ENCODE measurements at places on chromosomes 7 and 10. TPM values are rescaled to one million over a fixed set of nuclear protein-coding genes. Genes with fewer than 3 reads are reported as not detected.

DNA sequence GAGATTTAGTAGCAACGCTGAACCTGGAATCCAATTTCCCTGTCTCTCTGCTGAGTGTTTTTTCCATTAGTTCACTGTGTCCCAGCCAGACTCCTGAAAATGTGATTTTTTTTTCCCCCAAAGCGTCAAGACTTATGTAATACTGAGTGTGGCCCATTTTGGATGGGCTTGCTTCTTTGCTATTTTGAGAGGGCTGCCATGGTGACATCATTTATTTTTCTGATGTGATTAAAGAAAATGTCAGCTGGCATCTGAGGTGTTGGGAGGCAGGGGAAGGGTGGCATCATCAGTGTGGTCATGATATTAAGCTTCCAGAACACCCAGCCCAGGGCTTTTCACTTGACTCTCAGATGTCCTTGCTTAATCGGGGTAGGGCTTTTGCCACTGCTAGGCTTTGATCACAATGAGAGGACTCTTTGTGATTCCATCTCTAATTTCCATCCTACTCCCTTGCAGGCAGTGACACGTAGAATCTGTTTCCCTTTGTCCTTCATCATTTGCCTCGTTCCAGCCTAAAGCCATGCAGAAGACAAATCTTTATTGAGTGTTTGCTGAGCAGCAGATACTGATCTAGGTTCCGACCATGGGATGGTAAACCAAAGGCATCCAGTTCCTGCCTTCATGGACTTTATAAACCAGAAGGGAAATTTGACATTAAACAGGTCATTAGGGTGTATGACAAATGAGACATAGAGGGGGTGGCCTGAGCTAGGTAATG lies 7.4 kb downstream of the ZNF365 start:
- no peak for DNase-seq

DNA sequence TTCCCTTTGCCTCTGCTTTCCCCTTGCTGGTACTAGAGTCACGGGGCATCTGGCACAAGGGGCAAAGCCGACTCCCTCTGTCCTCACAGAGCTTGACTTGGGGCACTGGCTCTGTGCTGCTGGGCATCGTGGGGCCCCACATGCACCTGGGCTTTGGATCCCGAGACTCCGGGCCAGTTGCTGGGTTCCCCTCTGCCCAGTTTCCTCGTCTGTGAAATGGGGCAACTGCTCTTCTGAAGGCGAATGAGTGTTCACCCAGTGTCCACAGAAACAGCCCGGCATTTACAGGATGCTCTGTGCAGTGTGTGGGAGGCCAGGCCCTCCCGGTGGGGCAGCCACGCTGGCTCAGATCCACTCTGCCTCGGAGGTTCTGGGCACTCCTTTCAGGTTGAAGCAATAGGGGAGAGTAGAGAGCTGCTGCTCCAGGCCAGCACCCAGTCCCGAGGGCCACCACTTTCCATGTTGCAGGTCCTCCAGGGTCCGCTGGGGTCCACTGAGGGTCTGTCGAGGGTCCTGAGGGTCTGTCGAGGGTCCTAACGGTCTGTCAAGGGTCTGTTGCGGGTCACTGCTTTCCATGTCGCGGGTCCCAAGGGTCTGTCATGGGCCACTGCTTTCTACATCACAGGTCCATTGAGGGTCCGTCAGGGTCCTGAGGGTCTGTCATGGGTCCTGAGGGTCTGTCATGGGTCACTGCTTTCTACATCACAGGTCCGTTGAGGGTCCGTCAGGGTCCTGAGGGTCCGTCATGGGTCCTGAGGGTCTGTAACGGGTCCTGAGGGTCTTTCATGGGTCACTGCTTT lies 103.6 kb downstream of the VIPR2 start:
- DNase-seq: no peak

DNA sequence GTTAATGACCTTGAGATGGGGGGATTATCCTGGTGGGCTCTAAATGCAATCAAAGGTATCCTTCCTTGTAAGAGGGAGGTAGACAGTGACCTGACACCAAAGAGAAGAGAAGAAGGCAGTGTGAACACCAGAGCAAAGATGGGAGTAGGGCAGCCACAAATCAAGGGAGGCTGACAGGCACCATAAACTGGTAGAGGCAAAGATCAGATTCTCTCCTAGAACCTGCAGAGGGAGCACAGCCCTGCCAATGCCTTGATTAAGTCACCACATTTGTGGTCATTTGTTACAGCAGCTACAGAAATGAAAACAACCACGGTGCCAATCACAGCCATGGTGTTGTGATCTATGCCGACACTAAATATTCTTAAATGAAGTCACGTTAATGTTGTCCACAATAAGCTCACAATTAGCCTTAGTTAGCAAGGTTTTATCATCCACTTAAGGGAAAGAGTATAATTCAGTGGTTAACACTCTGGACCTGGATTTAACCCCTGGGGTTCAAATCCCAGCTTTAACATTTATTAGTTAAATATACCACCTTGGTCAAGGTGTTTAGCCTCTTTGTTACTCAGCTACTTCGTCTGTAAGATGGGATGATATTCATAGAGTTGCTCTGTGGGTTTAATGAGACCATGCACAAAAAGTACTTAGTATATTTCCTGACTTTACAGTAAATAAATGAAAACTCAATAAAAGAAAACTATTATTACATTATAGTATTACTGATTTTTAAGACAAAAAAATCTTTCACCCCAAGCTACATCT lies 70.8 kb downstream of the SGMS1 start:
- DNase-seq: no peak

Gene FAM180A
- total RNA-seq: not detected

Gene VENTX
- not detected for total RNA-seq

Gene CEP55
- 198 TPM for total RNA-seq

DNA sequence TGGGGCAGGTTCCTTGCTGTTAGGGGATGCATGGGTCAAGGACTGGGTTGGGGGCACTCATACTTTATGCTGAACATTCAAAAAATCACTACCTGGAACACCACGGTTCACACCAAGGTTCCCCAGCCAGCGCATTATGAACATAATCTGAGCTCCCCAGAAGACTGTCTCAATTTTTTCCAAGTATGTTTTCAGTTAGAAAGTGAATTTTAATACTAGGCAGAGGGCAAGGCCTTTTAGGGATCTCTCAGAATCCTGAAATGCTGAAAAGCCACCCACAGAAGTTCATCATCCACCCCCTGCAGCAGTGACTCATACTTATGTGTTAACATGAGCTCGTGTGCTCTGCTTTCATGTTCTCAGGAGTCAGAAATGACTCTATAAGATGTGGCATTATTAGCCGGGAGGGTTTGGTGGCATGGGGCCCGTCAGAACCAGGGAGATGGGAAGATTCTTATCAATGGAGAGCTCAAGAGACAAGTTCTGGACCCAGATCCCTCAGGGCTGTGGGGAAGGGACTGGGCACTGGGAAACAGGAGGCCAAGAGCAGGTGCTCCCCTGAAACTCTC lies 185.2 kb upstream of the ITGB1 start:
- peak; percentile 62 for DNase-seq

DNA sequence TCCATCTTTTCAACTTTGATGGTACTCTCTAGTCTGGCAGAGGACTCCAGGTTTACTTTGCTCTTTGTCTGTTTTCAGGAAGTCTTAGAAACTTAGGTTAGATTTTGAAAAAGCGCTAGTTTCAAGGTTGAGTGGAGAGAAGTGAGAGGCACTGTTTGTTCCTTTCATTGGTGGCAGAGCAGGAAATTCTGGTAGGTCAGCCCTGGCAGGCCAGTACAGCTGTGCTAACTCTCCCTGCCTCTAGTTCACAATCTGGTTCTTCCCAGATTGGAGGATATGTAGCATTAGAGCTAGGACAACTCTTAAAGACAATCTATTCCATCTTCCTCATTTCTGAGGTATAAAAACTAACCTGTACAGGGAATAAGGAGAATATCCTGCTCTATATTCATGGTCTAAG lies 160.9 kb upstream of the FZD1 start:
- no peak for DNase-seq

DNA sequence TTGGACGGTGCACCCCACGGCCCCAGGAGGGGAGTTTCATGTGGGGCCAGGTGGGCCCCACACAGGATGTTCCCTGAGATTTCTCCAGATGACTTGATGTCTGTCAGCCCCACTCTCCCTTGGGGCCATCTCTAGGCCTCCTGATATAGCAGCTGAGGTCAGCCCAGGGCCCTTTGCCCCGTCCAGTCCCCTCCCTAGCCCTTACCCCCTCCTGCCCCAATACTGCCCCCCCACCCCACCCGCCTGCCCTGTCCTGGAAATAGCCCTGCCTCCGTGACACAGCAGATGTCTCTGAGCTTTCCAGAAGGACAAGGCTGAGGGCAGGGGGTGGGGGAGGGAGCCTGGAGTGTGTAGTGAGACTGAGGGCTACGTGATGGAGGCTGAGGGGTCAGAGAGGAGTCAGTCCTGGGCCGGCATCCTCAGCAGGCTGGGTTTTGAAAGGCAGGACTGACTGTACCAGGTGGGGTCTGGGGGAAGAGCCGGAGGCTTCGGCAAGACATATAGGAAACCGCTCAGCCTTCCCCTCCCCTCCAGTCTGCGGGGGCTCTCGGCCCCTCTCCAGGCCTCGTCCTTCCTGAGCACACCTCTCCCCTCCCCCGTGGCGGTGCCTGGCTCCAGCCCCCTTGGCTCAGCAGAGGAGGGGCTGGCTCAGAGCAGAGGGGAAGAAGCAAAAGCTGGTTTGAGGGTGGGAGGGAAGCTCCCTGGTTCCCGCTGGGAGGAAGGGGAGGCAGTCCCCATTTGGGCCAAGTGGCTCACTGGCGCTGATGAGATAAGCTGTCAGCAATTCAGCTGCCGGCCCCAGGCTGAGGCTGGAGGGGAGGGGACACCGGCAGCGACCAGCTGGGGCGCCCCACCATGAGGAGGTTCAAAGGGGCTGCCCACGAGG lies 2.0 kb downstream of the FLNC start:
- no peak for DNase-seq

Gene NUTM2B
- total RNA-seq: 0.03 TPM

GRCh38 chr7:90715067-90715466 lies 118.9 kb downstream of the CDK14 start:
- no peak for DNase-seq

Gene LYZL2
- not detected for total RNA-seq

- peak; percentile 95 for DNase-seq
These were observed 258.5 kb downstream of the HDAC9 start for GRCh38 chr7:18753972-18754610.

Gene AKR1B15
- total RNA-seq: 2.6 TPM

DNA sequence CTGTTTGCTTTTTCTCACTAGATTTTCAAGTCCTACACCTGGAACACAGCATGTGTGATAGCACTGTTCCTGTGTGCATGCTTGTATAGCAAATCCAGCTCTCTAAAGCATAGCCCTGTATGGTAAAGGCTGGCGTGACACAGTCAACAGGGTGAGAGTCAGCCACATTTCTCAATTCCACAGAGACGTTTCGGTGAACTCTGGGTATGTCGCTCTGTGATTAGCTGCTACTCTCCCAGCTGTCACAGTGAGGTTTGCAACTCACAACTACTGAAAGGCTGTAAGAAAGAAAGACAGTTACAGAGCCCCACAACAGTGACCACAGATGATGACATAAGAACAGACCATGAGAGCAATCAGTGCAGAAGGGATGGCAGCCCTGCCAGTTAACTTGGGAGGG lies 170.6 kb upstream of the IMMP2L start:
- no peak for DNase-seq

DNA sequence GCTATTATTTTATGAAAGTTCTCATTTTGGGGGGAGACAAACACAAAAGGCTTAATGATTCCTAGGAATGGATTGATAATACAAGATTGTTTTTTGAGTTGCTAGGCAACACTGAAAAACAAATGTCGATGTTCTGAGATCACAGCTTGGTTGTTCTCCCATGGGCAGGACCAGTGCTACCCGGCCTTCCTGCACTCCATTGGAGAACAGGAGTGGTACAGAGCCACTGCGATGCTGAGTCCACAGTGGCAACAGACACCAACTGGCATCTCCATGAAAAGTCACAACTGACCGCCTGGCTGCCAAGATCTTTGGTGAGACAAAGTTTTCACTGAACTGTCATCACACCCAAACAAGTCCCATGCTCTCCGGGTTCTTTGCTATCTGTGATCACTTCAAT lies 68.9 kb upstream of the NMT2 start:
- no peak for DNase-seq

Gene STEAP1B
- total RNA-seq: 1.6 TPM

DNA sequence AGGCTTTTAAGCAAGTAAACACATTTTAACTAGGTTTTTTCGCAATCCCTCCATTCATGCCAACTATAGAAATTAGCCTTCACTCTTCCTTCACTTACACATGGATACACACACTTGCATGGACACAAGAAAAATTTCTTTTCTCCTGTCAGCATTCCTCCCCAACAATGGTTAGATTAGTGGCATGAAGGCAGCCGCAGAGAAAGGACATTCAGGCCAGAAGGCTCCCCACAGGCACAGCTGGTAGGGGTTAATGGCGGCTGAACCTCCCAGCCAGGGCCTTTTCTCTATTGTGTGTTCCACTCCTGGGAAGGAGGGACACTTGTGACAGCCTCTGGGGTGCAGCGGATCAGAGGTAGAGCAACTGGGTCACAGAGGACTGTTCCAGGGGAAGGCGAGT lies 255.0 kb upstream of the SP8 start:
- no peak for DNase-seq

DNA sequence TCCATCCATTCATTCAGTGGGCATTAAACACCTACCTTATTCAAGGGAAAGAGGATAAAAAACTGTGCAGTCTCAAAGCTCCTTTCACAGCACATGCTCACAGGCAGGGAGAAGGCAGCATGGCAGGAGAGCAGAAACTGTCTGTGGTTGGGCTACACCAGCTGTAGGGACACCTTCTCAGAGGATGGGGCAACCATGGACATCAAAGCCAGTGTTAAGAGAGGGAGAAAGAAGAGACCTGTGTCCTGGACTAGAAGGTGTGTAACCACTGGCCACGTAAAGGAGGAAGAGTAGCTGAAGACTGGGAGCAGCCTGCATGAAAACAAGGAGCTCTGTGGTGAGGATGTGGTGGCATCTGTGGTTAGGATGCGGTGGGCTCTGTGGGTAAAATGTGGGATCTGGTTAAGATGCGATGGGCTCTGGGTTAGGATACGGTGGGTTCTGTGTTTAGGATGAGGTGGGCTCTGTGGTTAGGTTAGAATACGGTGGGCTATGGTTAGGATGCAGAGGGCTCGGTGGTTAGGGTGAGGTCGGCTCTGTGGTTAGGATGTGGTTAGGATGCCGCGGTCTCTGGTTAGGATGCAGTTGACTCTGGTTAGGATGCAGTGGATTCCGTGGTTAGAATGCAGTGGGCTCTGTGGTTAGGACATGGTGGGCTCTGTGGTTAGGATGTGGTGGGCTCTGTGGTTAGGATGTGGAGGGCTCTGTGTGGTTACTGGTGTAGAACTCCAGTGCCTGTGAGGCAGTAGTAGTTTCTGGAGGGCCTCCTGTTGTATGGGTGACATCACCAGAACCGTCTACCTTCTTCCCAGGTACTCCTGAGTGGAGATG lies 197.6 kb downstream of the WDR37 start:
- DNase-seq: no peak

- no peak for DNase-seq
These were observed 43.3 kb downstream of the ZMIZ1 start for GRCh38 chr10:79111846-79112614.

All from SJSA1 (cell line).